ENCODE measurements at places on chromosomes 5 and 9. TPM values are rescaled to one million over a fixed set of nuclear protein-coding genes. Genes with fewer than 3 reads are reported as not detected.

SPATA6L gene
- total RNA-seq, result 0.37 TPM

ACSL6 gene
- total RNA-seq, result 0.87 TPM

DEPDC1B gene
- total RNA-seq, result 3.1 TPM

ALDH1A1 gene
- total RNA-seq, result 35.8 TPM

MSX2 gene
- 5.3 TPM for total RNA-seq

GLRA1 gene
- total RNA-seq, result not detected

LAMC3 gene
- 1.0 TPM for total RNA-seq

TIMD4 gene
- not detected for total RNA-seq

WDR5 gene
- total RNA-seq, result 17.2 TPM

SH3GL2 gene
- total RNA-seq, result 2.6 TPM

PDE8B gene
- total RNA-seq, result 2.9 TPM

LECT2 gene
- not detected for total RNA-seq

FAM240B gene
- not detected for total RNA-seq

DHFR gene
- 11.6 TPM for total RNA-seq

BTNL9 gene
- total RNA-seq, result 75.0 TPM

TMEM174 gene
- total RNA-seq, result not detected

KIF24 gene
- total RNA-seq, result 0.25 TPM

SLC1A3 gene
- total RNA-seq, result 70.8 TPM

ERGIC1 gene
- total RNA-seq, result 72.0 TPM

FAM221B gene
- not detected for total RNA-seq

FBP2 gene
- total RNA-seq, result not detected

DOCK8 gene
- 2.4 TPM for total RNA-seq

FOXD4 gene
- not detected for total RNA-seq

COL5A1 gene
- 27.9 TPM for total RNA-seq

LRRC26 gene
- not detected for total RNA-seq

RBM27 gene
- 12.3 TPM for total RNA-seq

PIP5K1B gene
- total RNA-seq, result 47.5 TPM

ECM2 gene
- total RNA-seq, result 12.6 TPM

ANKRD55 gene
- total RNA-seq, result 0.15 TPM

FGD3 gene
- total RNA-seq, result 1.5 TPM

SGCD gene
- 101 TPM for total RNA-seq

ACTBL2 gene
- total RNA-seq, result not detected

SPATA31C1 gene
- not detected for total RNA-seq

SARDH gene
- total RNA-seq, result 0.87 TPM

LRRC19 gene
- not detected for total RNA-seq

NOXA1 gene
- 4.6 TPM for total RNA-seq

PARP8 gene
- total RNA-seq, result 4.4 TPM

BARHL1 gene
- not detected for total RNA-seq

PDE6A gene
- total RNA-seq, result 0.23 TPM

NUDT12 gene
- 10.3 TPM for total RNA-seq

NDST1 gene
- total RNA-seq, result 114 TPM

MAMDC4 gene
- total RNA-seq, result 3.5 TPM

All from heart left ventricle (tissue), 16 donors.